M059J (cell line): ENCODE measurements at places on chromosomes 7 and 10.

GRCh38 chr10:108095932-108096925 lies 931.7 kb upstream of the SORCS1 start:
- DNase-seq = no peak

DNA sequence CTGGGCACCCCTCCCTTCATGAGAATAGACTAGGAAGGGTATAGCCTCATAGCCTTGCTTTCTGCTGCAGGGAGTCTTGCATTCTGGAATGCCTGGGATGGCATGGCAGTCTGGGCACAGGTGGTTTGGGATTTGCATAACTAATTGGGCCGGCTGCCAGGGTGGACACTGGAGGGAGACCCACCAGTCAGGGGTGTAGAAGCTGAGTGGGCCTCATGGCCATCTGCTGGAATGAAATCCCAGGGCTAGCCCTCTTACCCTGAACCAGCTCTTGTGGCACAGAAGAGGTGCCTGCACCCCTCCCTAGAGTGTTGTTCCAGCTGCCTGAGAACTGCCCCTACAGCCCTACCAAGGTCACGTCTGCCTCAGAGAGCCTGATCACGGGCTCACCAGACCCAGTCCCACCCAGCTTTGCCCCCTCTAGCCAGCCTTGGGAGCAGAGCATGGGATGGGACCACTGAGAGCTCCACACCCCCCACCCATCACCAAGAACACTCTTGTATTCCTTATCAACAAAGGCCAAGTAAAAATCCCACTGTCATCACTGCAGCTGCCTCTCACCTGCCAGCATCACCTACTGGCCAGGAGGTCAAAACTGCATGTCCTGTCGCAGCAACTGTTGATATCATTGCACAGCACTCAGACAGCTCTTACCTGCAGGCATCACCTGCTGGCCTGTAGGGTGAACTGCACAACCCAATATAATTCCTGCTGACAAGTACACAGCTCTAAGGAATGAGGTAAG lies 148.9 kb downstream of the ZEB1 start:
- DNase-seq = no peak

DNA sequence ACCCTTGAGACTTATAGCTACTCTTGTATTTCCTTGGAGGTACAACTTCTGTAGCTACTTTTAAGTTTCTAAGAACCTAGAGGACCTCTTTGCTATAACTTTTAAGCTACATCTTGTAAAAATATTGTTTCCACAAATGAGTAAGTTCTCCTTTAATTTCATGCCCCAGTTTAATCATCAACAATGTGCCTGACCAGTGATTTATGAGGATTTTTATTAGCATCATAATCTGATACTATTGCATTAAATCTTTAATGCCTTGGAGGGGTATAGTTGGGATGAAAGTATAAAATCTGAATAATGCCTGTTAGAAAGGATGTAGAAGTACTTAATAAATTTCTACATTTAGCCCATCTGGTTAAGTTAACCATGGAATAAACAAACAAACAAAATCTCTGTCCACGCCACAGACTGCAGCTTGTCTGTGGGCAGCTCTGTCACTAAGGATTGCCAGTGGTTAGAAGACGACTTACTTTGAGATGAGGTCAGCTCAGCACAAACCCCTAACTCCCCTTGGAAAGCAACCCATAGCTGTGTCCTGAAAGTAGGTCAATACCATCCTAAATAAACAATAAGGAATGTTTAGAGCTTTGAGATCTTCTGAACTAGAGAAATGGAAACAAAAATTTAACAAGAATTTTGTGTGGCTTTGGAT lies 18.3 kb downstream of the UBE2D1 start:
- peak; percentile 43 for DNase-seq

DNA sequence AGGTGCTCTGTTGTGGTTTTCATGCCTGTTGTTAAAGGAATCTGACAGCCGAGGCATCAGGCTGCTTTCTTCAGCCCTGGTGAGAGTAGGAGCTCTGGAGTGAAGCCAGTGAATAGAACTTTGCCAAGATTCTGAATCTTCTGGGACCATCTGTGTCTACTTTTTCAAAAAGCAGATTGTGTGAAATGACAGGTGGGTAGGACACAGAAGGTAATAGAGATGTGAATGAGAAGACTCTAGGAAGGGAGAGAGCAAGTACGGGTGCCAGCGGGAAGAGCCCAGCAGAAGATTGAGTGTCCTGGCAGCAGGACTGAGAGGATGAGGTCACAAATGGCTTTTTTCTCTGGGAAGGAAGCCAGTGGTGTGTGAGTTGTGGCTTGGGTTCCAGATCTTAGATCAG lies 429.2 kb downstream of the SDK1 start:
- DNase-seq = no peak

DNA sequence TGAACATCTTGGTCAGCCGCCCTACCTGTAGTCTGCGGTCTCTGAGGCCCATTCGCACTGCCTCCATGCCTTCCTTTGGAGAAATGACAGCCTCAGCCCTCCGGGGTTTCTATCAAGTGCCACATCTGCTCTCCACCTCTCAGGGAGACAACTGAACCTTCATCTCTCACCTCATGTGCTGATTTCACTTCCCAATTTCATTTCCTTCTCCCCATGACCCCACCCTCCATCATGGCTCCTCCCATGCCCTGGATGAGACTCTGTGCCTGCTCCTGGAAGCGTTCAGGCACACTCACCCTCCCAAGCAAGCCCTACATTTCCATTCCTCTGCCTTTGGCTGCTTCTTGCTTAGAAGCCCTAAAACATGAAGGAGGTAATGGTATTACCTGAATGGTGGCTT lies 7.8 kb upstream of the SCD start:
- DNase-seq = no peak

GRCh38 chr7:133587903-133588302 lies 335.0 kb downstream of the EXOC4 start:
- no peak for DNase-seq

DNA sequence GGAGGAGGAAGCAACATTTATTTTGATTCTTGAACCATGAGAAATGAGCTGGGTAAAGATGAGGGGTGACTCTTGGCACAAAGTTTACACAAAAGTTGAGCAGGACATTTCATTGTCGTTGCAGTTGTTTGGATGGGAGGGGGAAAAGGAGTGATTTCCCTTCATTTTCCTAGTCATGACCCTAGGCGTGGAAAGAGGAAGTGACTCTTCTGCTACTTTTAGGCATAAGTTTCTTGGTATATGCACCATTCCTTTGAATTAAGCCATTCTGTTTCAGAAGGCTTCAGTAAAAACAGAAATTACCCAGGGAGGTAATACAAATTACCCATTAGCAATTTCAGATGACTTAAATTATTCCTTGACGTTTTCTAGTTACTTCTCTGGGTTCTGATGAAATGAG lies 113.9 kb upstream of the FAM171A1 start:
- DNase-seq = no peak

DNA sequence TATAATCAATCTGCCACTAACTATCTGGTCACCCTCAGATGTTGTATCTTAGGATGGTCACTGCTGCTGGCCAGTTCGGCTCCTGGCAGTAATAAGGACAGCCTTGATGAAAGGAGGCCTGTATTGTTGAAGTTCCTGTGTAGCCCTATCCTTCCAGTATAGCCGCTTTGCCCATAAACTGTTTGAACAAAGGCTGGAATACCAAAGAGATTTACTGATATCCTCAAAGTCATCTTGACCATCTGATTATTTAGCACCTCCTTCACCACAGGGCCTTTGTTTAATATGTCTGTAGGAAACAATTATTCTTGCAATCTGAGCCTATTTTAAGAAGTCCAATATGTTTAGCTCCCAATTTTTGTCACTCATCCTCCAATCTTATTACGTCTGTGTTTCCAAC lies 77.7 kb downstream of the HYCC1 start:
- no peak for DNase-seq

DNA sequence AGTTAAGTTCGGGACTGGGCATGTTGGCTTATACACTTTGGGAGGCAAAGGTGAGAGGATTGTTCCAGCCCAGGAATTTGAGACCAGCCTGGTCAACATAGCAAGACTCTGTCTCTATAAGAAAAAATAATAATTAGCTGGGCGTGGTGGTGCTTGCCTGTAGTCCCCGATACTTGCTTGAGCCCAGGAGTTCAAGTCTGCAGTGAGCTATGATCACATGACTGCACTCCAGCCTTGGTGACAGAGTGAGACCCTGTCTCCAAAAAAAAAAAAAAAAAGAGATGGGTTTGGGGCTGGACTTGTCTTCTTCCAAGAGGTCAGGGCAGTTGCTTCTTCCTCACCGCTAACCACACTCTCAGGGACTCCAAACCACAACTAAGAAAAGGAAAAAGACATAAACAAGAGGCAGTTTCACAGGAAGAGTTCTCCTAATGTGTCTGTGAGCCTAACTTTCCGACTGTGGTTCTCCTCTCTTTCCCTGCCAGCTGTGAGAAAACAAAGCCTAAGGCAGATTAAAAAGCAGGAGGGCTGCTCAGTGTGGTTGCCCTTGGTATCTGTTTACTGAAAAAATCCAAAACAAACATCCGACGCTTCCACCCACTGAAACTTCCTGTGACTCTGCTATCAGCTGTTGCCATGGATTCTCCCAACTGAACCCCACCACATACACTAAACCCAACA lies 2.4 kb upstream of the SERPINE1 start:
- DNase-seq = peak; percentile 100

GRCh38 chr10:8305876-8306652 lies 251.6 kb downstream of the GATA3 start:
- peak; percentile 59 for DNase-seq

DNA sequence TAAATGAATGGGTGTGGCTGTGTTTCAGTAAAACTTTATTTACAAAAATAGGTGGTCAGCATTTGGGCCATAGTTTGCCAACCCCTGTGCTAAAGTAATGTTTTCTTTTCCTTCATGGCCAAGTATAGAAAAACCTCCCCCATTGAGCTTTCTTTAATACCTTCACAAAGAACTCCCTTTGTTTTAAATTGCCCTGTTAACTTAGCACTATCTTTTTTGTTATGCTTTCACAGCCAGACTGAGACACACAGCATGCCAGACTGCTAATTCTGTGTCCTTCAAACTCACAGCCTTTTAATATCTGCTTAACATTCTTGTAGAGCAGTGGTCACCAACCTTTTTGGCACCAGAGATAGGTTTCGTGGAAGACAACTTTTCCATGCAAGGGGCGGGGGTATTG lies 78.0 kb downstream of the GFRA1 start:
- no peak for DNase-seq

DNA sequence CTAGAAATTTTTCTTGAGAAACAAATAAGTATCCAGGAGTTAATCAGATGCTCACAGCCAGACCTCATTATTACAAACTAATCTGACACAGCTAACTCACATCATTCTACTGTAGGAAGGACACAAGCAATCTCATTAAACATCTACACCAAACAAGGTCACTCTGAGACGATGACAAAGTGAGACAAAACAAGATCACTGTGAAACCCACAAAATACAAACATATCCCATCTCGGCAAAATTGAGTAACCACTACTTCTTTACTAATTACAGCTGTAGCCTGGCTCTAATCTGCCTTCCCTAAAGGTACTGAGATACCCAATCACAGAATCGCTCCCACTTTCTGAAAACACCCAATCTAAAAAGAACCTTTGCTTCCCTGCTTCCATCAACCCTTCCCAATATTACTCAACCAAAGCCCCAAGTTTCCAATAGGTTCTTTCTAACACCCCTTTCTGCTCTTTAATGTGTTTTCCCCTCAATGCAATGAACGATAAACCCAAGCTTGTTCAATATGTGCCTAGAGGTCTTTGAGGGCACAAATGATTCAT lies 26.9 kb downstream of the CCDC6 start:
- no peak for DNase-seq

- no peak for DNase-seq
These were observed 68.5 kb upstream of the DKK1 start for GRCh38 chr10:52245547-52245946.

DNA sequence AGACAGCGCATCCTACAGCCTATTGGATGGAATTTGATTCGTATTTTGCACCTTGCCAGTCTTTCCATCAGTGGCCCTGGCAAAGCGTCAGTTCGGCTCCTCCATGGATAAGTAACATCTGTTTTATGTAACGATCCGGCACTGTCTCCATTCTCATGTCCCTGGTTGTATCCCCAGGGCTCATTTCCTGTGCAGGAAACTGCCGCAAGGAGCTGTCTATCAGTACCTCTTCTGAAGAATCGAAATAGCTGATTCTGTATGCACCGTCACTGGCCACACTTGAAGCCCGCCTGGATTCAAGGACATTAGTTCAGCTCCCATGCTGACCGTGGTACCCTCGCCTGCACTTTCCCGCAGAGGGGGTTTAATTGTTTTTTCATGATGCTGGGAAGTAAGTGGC lies 53.1 kb upstream of the NPS start:
- DNase-seq = no peak
